ENCODE measurements at places on chromosomes 6 and 20.

DNA sequence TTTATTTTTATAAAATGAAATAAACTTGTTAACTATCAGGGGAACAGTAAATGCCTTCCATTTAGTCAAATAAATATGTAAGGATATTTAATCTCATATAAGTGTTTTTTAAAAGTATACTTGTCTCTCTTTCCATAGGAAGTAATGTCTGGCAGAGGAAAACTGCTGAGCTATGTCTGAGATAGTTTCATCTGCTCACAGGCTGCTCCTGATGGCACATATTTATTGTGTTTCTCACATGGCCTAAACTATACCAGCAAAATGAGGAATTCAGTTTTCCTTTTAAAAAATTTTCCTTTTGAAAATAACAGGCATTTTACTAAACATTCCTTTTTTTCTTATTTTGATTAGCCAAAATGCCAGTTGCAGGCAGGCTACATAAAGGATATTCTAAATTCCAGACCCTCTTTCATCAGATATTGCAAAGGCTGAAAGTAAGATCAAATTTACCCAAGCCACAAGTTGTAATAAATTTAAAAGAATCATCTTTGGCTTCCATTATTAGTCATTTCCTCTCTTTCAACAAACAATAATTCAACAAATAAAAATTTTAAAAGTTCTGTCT lies 60.1 kb upstream of the RNF146 start:
- no peak for DNase-seq

- DNase-seq, result no peak
Measured at GRCh38 chr6:150654608-150655007, 54.9 kb downstream of the PLEKHG1 start.

DNA sequence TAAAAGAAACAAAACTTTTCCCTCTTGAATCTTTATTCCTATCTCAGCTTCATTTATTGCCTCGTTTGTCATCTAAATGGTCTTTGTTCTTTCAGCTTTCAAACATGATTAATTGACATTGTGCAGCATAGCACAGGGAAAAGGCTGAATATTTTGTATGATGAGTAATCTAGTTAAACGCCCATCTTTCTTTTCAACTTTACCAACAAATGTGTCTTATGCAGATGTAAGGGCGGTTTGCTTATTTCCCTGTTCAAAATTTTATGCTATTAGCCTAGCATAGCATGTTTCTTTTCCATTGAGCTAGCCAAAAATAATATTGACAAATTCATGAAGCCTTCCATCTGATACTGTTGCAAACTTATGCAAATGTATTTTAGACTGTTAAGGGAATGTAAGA lies 176.4 kb upstream of the AKAP12 start:
- DNase-seq, result no peak

- DNase-seq, result no peak
Measured at GRCh38 chr6:144283646-144284477, 1.3 kb upstream of the UTRN start.

DNA sequence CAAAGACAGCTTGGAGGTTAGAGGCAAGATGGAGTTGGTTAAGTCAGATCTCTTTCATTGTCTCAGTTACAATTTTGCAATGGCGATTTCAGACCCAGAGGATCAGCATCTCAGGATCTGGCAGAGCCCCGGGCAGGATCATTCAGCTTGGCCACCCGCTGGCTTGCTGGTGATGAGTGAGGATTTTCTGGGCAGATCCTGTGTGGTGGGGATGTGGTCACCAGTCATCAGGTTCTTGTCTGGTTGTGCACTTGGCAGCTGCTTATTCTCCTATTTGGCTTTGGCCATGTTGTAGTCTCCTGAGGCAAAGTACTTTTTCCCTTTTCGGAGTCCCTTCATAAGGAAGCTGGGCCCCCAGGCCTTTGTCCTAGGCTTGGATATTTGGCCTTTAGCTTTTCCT lies 953.9 kb downstream of the KIF16B start:
- DNase-seq, result no peak

DNA sequence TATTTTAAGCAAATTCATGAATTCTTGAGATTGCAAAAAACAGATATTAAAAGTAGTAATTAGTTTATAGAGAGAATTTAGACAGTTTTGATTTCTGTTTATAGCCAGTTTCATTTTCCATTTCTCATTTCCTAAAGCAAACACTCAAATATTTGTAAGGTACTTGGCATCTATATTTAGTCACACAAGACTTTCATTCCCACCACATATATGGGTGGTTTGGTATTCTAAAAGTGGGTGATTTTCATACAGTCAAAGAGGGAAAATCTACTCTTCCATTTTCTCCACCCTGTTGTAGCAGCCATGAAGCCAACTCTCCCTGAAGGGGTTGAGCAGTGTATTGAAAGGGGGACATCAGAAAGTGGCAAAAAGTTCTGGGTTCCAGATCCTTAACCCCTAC lies 181.1 kb upstream of the SUPT3H start:
- no peak for DNase-seq

- DNase-seq, result no peak
Measured at GRCh38 chr6:129364767-129365166, 345.2 kb downstream of the ARHGAP18 start.

- DNase-seq, result no peak
Measured at GRCh38 chr6:150310539-150310938, 58.3 kb upstream of the IYD start.

- no peak for DNase-seq
Measured at GRCh38 chr6:22457996-22458395, 111.4 kb upstream of the HDGFL1 start.

- DNase-seq, result no peak
Measured at GRCh38 chr6:108353853-108354252, 59.0 kb downstream of the AFG1L start.

GRCh38 chr6:14429396-14429795 lies 311.8 kb downstream of the CD83 start:
- DNase-seq, result no peak

DNA sequence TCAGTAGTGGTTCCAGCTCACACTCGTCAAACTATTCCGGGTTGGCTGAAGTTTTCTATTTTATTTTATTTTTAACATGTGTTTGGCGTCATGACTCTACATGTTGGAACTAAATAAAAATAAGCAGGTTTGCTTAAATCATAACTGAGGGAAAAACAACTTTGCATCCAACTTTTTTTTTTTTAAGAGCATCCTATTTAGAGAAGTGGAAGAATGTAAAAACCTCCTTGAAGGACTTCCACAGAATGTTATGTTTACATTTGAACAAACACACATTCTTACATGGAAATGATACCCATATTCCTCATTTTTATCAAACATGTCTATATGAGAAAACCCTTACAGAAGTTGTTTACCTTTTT lies 659 bp downstream of the PRDM1 start:
- no peak for DNase-seq

DNA sequence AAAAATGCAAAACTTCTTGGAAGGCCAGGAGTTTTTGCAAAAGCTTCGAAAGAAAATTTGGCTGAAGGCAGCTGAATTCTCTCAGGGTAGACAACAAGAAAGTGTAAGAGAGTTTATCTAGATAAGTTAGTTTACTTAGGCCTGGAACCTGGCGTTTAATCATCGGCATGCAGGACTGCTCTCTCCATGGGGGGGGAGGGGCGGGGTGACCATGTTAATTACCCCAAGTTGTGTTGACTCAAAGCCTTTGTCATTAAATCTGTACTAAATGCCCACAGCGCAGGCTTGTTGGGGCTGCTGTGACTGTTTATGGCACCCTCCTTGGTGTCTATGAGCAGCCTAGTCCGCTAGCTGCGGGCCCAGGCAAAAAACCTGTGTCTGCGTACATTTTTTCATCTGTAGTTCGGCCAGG lies 20.1 kb upstream of the ZNF451 start:
- DNase-seq, result peak; percentile 52

- DNase-seq, result no peak
Measured at GRCh38 chr6:7974938-7975763, 64.6 kb upstream of the TXNDC5 start.

DNA sequence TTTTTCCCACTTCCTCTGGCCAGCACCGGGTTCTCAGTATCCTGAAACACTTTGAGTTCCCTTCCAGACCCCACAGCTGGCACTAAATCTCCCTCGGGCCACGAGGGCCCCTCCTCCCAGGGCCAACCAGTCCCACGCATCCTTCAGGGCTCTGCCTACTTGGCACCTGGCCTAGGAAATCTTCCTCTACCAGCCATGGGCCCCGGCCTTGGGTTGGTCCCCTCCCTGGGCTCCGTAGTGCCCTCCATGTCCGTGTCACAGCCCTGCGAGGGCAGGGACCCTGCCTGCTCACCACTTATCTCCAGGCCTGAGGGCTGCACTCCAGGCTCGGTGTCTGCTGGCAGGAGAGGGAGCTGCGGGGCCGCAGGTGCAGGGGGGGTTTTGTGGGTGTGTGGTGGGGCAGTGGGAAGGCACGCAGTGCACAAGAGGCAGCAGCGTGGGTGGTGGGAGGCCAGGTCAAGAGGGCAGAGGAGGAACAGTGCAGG lies 48.8 kb upstream of the CDH22 start:
- no peak for DNase-seq

- DNase-seq, result no peak
Measured at GRCh38 chr6:37019065-37019450, 13.6 kb downstream of the FGD2 start.

GRCh38 chr6:39952167-39952566 lies 17.9 kb upstream of the MOCS1 start:
- DNase-seq, result no peak

DNA sequence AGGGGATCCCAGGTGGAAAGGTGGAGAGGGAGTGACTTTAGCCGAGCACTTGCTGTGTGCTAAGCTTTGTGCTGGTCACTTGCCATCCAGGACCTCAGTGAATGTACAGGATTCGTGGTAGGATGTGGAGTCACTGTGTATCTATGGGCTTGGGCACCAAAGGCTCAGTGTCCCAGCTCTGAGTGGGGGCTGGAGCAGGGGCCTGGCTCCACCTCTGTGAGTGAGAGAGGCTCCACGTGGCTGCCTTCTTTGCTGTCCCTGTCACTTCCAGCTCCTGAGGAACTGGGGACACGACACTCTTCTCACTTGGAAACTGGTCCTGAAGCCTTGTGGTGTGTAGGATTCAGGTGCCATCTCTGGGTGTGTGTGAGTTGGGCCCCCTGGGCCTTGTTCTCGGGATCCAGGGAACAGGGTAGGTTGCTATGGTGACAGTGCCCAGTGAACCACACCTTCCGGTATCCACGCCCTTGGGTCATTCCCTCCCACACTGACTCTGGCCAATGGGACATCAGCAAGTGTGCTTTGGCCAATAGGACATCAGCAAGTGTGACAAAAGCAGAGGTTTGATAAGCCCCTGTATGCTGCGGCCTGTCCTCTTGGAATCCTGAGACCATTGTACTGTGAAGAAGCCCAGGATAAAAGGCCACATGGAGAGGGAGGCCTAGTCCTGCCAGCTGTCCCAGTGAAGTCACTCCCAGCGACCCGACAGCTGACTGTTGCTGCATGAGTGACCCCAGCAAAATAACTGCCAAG lies 87.7 kb downstream of the CDH22 start:
- DNase-seq, result peak; percentile 25

DNA sequence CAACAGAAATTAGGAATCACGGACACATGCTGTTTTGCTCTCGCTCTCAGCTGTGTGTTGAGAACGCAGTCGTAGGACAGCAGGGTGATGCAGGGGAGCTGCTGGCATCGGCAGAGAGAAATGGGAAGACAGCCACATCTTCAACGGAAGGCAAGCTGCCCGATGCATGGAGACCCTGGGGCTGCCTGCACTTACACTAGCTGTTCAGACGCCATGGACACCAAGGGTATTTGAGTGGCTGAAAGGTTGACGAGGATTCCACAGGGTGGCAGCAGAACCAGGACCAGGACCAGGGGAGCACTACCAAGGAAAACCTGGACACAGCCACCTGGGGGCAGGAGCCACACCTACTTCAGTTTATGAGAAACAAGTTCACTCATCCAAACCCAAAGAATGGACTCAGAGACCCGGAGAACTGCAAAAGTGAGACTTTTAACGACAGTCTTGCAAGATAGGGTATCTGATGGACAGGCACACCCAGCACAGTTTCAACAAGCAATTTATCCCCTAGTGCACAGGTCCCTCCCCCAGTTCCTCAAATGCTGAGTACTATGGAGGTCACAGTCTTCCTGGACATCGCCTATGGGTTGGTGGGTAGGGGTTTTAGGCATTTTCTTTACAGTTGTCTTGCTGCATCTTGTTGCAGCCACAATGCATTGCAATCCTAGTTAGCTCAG lies 56.3 kb upstream of the ENTPD6 start:
- no peak for DNase-seq

GRCh38 chr6:13760307-13761304 lies 49.0 kb upstream of the RANBP9 start:
- no peak for DNase-seq

GRCh38 chr6:147390909-147391536 lies 117.5 kb upstream of the SAMD5 start:
- DNase-seq, result no peak

GRCh38 chr6:13655700-13656099 lies 40.6 kb downstream of the NOL7 start:
- DNase-seq, result no peak
